Stimulated activated CD8-positive, alpha-beta memory T cell treated with anti-CD3 and anti-CD28 coated beads, Interleukin-15, amount 100 ng/mL, for 4 hours (primary cell): ENCODE measurements at places on chromosomes 16 and 17.

- no peak for DNase-seq
These were observed 6.5 kb downstream of the PIGQ start for GRCh38 chr16:576197-576822.

GRCh38 chr16:49084628-49085390 is 196.8 kb downstream of the CBLN1 start:
- no peak for DNase-seq

DNA sequence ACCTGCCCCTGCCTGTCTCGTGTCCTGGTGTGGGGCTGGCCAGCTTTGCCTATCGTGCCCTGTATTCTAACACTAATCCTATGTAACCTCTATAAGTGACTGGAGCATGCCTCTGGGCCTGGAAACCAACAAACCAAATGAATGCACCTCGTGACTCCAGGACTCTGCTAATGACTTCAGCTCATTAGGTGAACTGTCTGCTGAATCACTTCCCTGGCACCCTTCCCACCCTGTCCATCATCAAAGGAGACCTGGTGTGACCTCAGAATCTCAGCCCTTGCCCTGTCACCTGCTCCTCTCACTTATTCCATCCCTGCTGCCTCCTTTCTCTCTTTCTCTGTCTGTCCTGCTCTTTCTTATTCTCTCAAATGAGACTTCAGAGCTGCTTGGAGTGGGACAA is 322.4 kb downstream of the CBLN1 start:
- DNase-seq: no peak

DNA sequence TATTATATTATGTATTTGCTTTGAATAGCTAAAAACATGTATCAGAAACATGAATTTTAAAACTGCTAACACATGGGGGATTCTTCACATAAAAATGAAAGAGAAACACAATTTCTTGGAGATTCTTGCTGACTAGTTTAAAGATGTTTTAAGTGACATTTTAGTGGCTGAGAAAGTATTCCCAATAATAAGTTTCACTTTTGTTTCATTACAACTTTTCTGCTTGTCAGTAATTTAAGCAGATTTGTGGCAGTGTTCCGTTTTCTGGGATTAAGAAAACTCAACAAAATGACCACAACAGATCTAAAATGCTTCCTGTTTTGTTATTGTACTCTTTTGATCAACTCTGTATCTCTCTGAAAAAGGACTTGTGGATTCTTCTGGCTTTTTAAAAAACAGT is 75.9 kb downstream of the NLK start:
- DNase-seq: no peak

- no peak for DNase-seq
These were observed 30.2 kb downstream of the TRIM25 start for GRCh38 chr17:56883616-56884015.

DNA sequence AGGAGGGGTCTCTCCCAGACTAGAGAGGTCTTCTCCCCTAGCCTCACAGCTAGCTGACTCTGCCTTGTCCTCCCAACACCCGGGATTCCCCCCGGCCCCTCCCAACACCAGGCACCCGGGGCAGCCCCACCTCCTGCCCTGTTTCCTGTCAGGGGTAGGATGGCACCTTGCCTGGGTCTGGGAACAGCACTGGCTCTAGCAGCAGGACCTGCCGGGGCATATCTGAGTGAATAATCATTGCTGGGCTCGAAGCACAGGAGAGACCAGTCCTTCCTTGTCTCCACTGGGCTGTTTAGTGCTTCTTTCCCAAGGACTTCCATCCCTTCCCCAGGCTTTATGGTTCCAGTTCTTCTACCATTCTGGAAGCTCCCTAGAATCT is 25.7 kb downstream of the MINK1 start:
- DNase-seq: no peak

- DNase-seq: no peak
These were observed 9.7 kb downstream of the CHAD start for GRCh38 chr17:50458701-50459676.

- DNase-seq: no peak
These were observed 5.0 kb upstream of the ADGRG1 start for GRCh38 chr16:57623251-57624043.
